ENCODE measurements at places on chromosomes 16 and 17.
A peak's percentile ranks its signal among the peaks of the same experiment; 100 is the strongest.

DNA sequence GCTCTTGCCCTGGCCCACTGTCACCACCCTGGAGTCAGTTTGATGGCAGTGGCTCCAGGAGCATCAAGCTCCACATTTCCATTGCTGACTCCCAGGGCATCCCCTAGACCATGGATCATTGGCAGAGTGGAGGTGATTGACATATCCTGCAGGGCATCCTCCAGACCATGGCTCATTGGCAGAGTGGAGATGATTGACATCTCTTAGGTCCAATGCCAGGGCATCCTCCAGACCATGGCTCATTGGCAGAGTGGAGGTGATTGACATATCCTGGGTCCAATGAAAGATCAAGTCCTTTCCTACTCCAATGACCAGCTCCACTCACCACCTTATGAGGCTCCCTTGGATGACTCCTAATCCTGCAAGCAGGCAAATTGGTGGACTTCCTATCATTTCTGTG, 174.3 kb upstream of the NLRP1 start:
- DNase-seq: no peak

- no peak for DNase-seq
These were observed 7.4 kb upstream of the MEAK7 start for GRCh38 chr16:84511831-84512230.

DNA sequence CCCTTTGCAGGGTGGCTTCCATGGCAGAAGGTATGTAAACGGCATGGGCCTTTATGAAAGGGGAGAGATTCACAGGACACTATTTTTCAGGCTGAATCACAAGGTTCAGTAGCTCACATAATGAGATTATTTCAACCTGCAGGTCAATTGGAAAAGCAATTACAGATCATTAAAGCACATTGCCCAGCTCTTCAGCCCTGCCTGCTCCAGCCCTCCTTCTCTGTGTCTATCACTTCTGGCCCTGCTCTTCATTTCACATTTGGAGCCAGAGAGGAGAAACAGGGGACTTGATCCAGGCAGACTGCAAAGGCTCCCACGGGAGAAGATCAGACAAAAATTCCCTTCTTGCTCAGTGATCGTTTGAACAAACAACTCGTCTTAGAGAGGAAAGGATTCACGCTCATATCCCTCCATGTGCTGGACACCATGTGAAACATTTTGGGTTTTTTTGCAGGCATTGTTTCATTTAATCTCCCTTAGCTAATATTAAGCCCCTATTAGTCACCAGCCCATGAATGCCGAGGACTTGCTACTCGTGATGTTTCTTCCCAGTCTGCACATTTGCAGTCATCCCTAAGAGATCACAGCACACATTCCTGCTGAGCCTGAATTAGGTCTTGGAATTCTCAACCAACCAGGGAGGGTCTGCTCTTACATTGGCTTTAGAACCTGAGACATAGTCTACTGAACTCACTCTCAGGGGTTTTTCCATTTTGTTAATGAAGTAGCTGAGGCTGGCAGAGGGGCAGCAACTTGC, 443.9 kb upstream of the CCL2 start:
- peak; percentile 78 for DNase-seq

GRCh38 chr16:18984435-18985005, 786 bp downstream of the TMC7 start:
- DNase-seq: no peak

- peak; percentile 69 for DNase-seq
These were observed 674 bp downstream of the ZNF688 start for GRCh38 chr16:30570636-30571444.

- DNase-seq: peak; percentile 75
These were observed 9.6 kb downstream of the CDK5RAP3 start for GRCh38 chr17:47980541-47980940.

DNA sequence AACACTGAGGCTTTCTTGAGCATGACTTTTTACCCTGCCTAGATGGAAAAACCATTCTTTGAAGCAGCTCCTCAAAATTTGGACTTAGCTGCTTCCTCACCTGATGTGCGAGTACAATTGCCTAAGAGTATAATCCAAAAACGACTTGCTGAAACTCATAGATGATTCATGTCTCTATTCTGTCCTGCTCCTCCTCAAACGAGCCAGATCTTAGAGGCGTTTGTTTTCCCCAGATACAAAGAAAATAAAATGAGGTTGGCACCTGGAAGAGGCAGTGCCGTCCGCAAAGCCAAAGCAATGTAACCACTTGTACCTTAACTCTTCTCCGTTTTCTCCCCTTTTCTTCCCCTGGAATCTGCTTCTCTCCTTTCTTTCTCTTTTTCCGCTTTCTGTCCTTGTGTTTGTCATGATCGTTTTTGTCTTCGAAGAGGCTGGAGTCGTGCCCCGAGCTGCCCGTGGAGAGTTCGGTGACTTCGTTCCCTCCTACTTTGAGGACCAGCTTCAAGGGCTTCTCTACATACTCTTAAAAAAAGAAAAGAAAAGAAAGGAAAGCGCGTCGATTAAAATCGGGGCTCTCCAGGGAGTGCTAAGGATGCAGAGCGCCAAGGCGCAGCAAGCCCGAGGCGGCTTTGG, 895 bp downstream of the BRD7 start:
- no peak for DNase-seq

GRCh38 chr17:65049085-65049756, 7.3 kb downstream of the GNA13 start:
- no peak for DNase-seq

GRCh38 chr17:37392024-37392590, 14.5 kb downstream of the ACACA start:
- DNase-seq: no peak

GRCh38 chr16:59259950-59260319, 525.8 kb upstream of the GOT2 start:
- DNase-seq: no peak

DNA sequence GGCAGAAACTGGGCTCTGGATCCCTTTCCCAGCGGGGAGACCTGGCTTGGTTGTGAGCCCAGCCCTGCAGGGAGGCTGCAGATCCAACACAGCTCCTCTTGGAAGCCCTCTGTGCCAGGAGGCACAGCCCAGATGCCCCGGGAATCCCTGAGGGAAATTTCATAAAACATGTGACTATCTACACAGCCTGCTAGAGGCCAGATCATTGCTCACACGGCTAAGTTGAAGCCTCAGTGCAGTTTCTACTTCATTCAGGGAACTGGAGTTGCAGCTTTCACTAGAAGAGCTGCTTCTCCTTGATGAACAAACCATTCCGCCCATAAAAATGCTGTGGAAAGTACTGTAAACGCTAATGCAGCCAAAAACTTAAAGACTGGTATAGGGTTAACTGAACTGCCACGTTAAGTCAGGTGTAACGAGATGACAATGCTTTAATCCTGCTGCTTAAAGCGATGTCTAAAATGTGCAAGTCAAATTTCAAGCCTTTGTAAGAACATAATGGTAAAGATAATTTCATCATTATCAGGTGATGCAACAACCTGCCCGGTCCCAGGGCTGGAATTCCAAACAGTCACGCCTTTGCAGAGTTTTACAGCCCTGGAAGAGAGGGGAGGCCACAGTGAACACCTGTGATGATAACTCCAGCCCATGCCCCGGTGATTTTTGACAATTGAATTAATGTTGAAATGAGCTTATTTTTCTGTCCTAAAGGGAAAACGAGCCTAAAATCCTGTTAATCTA, 172.5 kb downstream of the ZFHX3 start:
- DNase-seq: peak; percentile 32

GRCh38 chr17:72390675-72391508, 270.1 kb downstream of the SOX9 start:
- no peak for DNase-seq

GRCh38 chr17:14330492-14330962, 29.6 kb downstream of the HS3ST3B1 start:
- DNase-seq: no peak

DNA sequence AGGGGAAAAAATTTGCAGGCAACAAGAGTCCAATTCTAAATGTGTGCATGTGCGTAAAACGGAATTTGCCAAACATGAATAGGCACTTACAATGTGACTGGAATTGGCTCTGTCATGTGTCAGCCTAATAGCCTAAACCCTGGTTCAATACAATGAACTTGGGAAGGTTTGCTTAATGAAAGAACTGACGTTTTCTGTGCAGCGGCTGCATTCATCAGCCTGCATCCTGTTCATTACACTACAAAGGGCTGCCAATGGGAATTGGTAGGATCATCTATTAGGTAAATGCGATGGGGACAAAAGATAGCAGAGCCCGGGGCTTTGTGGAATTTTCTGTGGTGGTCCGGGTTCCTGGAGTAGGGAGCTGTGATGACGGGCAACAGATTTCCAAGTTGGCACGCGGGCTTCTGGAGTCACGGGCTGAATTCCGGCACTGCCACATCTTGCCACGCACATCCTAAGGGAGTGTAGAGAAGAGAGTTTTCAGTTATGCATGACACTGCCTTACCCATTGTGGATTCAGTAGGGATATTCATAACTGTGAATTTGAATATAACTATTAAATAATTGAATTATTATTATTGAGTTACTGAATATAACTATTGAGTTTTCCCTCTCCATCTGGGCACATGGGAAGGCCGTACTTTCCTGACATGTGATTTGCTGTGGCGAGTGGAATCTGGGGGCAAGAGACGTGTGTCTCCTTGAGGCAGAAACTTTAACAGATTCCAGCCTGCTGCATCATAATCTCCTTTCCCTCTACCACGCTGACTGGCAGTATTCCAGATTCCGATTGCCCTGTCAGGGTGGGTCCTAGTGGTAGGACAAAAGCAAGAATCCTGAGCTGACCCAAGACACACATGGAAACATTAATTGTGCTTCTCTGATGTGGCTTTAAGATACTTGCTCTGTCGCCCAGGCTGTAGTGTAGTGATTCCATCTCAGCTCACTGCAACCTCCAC, 565.6 kb downstream of the WWOX start:
- DNase-seq: no peak

- no peak for DNase-seq
These were observed 309.0 kb upstream of the MAF start for GRCh38 chr16:79909571-79909970.

DNA sequence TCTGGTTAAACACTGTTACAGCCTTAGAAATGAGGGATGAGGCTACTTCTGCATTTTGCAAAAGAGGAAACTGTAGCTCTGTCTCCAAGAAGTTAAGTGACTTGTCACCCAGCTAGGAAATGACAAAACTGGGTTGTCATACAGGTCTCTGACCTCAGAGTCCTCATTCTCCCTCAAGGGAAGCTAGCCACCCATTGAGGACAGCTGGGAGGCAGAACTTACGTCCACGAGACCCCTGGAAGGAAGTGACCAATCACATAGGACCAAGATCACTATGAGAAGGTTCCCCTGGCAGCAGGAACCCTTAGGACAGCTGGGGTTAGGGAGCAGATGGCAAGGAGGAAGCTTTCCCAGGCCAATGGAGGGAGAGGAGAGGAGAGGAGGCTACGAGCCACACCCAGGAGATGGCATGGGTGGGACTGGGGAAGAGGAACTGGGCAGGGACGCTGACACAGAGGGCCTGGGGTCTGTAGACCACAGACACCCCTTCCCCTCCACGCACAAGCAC, 11.2 kb downstream of the METTL22 start:
- no peak for DNase-seq

DNA sequence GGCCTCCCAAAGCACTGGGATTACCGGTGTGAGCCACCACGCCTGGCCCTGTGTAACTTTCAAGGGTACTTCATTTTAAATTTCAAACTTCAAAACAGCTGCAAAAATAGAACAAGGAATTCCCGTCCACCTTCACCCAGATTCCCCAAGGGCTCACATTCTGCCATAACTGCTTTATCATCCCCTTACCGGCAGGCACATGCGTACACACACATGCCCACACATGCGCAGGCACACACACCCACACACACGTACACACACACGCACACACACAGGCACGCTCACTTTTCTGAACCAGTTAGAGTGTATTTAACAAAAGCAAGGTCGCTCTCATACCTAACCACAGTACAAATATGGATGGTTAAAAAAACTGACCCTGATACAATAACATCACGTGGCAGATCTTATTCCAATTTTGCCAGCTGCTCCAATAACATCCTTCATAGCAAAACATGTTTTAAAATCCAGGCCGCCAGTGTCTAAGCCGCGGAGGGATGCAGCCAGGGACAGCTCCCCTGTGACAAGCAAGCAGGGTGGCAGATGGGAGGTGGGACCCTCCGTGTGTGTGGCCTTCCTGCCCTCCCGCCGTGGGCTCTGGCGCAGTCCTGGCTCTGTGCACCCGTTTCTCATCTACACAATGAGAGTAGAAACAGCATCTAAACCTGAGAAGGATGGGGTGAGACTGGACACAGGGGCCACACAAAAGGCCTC, 23.1 kb downstream of the PDIA2 start:
- DNase-seq: no peak

DNA sequence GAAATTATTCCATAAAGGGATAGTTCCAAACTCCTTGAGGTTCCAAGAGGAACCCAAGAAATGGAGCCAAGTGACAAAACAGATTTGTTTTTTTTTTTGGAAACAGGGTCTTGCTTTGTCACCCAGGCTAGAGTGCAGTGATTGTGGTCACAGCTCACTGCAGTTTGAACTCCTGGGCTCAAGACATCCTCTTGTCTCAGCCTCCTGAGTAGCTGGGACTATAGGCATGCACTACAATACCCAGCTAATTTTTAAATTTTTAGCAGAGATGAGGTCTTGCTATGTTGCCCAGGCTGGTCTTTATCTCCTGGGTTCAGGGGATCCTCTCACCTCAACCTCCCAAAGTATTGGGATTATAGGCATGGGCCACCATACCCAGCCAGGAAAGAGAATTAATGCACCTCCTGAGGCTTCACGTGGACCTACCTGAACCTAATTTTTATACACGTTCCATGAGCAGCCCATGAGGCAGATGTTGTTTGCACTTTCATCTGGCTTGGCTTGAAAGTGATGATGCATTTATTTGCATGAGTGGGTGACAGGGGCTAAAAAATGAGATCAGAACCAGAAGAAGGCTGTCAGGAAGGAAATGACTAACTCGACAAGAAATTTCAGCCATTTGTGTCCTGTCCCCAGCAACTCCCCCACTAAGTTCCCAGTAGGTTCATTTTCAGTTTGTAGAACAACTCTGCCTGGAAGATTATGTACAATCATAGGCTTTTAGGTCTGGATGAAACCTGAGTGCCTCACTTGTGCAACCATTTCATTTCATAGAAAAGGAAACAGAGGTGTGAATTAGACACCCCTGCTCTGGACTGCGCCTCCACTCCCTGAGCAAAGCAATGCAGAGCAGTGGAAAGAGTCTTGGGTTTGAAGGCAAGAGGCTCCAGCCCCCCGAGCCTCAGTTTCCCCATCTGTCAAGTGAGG, 10.3 kb upstream of the IRF8 start:
- DNase-seq: no peak

GRCh38 chr17:58665946-58666857, 25.6 kb downstream of the TEX14 start:
- DNase-seq: peak; percentile 78

DNA sequence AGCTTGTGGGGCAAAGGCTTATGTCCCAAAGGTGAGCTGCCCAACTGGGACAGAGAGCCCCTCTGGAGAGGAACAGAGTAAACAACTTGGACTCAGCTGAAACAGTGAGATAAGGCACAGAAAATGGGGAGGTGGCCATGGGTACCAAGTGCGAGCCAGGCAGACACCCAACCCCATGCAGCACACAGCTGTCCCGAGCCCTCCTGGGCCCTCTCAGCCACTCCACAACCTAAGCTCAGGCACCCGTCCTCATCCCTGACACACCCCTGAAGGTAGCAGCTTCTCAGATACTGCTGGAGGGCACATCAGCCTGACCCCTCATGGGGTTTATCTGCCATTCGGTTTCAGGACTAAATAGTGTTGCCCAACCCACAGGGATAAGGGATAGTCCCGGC, 4.8 kb upstream of the GFOD2 start:
- DNase-seq: no peak
